ENCODE measurements at places on chromosomes 3 and 15. TPM values are rescaled to one million over a fixed set of nuclear protein-coding genes. Genes with fewer than 3 reads are reported as not detected.
A peak's percentile ranks its signal among the peaks of the same experiment; 100 is the strongest.

The CPN2 gene
- total RNA-seq: not detected

The MKRN2OS gene
- total RNA-seq: not detected

The IQCF5 gene
- total RNA-seq: not detected

The INSYN1 gene
- total RNA-seq: not detected

The TRPC1 gene
- 2.8 TPM for total RNA-seq

The SLC15A2 gene
- 1.8 TPM for total RNA-seq

The P2RY14 gene
- total RNA-seq: 1.2 TPM

GRCh38 chr3:126446791-126447190 is 28.9 kb downstream of the ZXDC start:
- peaks cover 3% of the 10 kb centered on the region for H3K4me1 ChIP-seq
- no peaks in the 10 kb centered on the region for H3K27me3 ChIP-seq
- no peak for DNase-seq
- H3K36me3 ChIP-seq: no peaks in the 10 kb centered on the region

DNA sequence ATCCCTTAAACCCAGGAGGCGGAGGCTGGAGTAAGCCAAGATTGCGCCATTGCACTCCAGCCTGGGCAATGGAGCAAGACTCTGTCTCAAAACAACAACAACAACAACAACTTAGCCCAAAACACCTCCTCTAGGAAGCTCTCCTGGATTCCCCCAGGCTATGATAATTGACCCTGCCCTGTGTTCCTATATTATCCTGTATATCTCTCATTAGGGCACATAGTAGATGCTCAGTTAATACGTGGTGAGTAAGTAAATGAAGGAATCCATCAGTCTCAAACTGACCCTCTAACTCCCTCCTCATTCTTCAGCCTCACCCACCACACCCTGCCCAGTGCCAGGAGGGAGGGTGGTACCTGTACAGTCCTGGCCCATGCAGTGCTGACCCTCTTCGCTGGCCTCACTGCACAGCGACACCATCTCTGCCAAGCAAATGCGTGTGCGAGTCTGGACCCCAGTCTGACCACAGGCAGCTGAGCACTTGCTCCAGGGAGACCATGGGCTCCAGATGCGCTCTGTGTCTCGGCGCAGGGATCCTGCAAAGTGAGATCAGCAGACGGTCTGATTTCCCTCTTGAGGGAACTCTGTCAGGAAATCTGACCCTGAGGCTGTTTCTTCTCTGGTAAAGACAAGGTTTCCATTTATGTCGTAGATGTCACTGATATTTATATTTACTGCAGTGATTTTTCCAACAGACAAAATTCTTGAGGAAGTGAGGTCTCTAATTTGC is 6.2 kb downstream of the CILP start:
- H3K4me1 ChIP-seq: no peaks in the 10 kb centered on the region
- H3K27ac ChIP-seq: no peak overlapping the region
- no peak for DNase-seq
- H3K36me3 ChIP-seq: no peaks in the 10 kb centered on the region

DNA sequence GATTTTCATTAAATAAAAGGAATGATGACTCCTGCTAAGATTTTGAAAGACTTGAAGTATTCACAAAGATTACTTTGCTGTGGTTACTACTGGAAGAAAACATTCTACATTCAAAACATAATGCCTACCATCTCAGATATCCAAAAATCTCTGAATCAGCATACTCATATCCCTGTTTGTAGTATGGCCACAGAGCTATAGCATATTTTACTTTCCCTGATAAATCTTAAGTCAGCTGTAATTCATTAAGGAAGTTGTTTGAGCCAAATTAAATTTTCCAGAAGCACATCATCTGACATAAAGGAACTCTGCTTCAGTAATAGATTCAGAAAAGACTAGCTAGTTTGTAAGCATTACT is 942.0 kb downstream of the ROBO1 start:
- DNase-seq: no peak
- H3K27ac ChIP-seq: no peak overlapping the region
- H3K4me1 ChIP-seq: no peaks in the 10 kb centered on the region
- no peak overlapping the region for H3K4me3 ChIP-seq
- H3K36me3 ChIP-seq: no peaks in the 10 kb centered on the region

DNA sequence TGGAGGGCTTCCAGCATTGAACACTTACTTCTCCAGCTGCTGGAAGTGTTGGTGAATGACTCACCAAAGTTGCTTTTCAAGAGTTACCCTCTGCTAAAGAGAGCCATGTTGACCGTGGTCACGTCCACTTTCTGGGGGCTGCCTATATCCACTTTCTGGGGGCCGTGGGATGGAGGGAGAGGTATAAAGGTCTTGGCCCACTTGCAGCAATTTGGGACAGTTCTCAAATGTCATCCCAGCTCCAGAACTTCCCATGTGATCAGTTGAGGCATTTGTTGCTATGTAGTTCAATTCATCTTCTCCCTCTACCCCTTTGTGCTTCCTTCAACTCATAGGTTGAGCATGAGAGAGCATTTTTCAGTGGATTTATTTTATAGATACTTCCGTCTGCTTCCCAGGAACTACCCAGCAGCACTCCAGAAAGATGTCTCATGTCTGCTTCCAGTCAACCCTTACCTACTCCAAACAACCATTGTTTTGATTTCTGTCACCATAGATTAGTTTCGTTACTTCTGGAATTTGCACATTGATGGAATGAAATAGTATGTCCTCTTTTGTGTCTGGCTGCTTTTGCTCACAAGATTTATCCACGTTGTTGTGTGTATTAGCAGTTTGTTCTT is 130.6 kb downstream of the TCF12 start:
- no peaks in the 10 kb centered on the region for H3K4me1 ChIP-seq
- H3K4me3 ChIP-seq: no peak overlapping the region
- H3K27ac ChIP-seq: no peak overlapping the region
- DNase-seq: no peak
- H3K27me3 ChIP-seq: peaks cover 2% of the 10 kb centered on the region

- no peaks in the 10 kb centered on the region for H3K36me3 ChIP-seq
- no peak overlapping the region for H3K4me3 ChIP-seq
- peaks cover 5% of the 10 kb centered on the region for H3K27me3 ChIP-seq
Observed at GRCh38 chr3:81470524-81471278, 290.7 kb downstream of the GBE1 start.

DNA sequence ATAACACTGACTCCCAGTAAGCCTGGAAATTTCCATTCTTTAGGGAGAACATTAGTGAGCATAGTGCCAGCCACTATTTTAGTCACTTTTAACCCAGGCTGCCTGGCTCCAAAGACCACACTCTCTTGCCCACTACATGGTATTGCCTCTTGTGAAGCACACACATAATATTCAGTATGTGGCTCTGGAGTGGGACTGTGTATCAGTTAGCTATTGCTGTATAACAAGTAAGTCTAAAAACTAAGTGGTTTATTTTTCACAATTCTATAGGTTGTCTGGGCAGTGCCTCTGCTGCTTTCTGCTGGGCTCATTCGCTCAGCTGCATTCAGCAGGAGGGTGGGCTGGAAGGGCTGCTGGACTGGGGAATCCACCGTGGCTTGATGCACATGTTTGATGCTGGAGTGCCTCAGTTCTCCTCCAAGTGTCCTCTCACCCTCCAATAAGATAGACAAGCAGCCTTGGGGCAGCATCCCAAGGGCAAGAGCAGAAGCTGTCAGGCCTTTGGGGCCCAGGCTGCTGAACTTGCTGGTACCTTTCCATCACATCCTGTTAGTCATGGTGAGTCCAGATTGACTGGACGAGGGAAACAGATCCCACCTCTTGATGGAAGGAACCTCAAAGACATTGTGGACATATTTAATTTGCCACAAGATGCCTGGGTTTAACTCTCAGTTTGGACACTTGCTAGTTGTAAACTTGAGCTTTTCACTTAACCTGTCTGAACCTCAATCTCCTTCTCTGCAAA is 66.6 kb upstream of the TLE3 start:
- H3K36me3 ChIP-seq: no peaks in the 10 kb centered on the region
- H3K4me3 ChIP-seq: no peak overlapping the region
- H3K27me3 ChIP-seq: peaks cover 8% of the 10 kb centered on the region

DNA sequence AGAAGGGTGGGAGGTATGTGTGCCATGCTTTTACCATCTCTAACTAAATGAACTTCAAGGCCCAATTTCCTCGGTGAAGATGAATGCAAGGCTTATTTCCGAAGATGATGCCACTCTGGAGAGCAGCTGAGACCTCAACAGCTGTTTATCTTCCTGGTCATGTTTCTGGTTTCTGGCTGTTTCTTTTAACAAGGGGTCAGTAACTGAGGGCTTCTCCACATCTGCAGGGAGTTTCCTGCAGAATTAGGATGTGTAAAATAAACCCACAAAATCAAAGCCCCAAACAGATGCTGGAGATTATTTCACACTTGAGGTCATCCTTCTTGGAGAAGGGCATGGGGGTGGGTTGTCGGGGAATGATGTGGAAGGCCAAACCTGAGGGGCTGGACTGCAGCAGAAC is 220.3 kb downstream of the THSD4 start:
- H3K27ac ChIP-seq: no peak overlapping the region
- peaks cover under 1% of the 10 kb centered on the region for H3K27me3 ChIP-seq
- no peaks in the 10 kb centered on the region for H3K36me3 ChIP-seq
- DNase-seq: no peak

DNA sequence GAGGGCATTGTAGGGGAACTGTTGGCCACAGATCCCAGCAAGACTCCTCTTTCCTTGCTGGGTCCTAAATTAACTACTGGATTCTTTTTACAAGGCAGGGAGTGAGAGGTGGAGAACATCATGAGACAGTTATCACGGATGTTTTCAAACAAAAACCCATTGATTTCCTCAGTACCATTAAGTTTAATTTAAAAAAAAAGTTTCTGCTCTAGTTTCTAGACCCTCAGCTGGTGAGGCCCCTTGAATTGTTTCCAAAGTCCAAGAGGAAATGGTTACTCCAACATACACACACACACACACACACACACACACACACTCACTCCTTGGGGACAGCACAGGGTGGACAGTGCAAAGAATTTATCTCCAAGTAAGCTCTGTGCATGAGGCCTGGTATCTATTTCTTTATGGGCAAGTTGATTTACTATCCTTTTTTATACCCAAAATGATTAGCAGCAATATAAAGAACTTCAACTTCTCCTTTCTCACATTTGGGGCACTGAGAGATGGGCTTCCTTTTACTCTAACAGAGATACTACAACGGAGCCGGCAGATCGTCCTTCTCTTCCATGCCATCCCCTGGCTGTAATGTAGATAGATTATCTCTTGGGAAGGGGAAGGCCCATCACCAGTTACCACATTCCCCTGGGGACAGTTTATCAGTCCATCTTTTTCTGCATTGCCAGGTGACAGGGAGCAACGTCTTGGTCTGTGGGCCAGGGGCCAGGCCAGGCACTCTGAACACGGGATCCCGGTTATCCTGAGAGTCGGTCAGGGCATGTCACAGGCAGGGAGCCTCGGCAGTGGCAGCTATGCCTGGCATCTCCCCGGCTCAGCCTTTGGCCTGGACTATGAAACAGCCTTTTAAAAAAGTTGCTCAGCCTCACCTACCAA is 54.7 kb downstream of the CORO2B start:
- H3K27ac ChIP-seq: no peak overlapping the region
- H3K4me1 ChIP-seq: no peaks in the 10 kb centered on the region
- H3K36me3 ChIP-seq: no peaks in the 10 kb centered on the region
- peaks cover 9% of the 10 kb centered on the region for H3K27me3 ChIP-seq
- no peak overlapping the region for H3K4me3 ChIP-seq

DNA sequence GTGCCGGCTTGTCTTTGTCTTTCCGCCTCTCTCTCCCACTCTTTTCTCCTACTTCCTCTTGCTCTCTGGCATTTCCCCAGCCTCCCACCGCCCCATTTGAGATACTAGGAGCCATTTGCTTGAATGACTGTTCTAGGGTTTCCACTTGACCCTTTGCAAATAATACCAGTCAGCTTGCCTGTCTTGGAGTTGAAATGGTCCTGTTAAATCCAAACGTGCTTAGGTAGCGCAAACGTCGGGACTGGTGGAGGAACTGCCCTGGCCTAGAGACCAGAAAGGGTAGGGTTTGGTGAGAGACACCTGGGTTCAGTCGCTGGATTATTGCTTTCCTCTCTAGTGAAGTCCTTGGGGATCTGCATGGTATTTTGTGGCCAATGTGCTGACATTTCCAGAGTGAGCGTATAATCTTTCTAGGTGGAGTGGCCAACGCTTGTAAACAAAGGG is 10.6 kb downstream of the ZIC1 start:
- H3K27me3 ChIP-seq: peaks cover 80% of the 10 kb centered on the region
- peaks cover 1% of the 10 kb centered on the region for H3K4me1 ChIP-seq
- no peak overlapping the region for H3K27ac ChIP-seq

DNA sequence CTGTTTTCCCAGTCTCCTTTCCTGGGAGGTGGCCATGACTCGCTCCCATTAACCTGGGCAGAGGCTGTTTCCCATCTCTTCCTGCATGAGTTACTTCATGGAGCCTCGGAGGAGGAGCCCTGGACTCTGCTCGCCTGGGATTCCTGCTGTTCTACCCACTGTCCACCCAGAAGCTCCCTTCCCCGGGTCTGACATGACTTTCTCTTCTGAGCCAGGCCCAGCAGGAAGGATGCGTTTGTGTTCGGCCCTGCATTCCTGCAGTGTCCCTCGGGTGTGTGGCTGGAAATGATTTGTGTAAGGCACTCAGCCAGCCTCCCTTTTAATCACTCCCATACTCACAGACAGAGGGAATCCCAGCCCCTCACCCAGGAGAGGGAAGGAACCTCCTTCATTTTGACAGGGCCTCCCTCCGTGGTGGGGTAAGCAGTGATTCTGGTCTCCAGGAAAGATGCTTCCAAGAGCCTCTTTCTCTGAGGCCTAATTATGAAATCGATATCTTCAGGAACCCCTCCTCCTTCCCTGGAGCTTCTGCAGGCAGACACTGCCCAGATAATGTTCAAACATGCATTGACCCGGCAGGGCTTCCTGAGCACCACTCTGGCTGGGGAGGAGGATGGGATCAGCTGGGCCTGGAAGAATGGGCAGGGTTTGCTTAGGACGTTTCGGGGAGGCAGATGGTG is 41.6 kb upstream of the DLG1 start:
- no peak overlapping the region for H3K4me3 ChIP-seq
- H3K4me1 ChIP-seq: peaks cover 3% of the 10 kb centered on the region
- DNase-seq: no peak
- no peak overlapping the region for H3K27ac ChIP-seq
- no peaks in the 10 kb centered on the region for H3K36me3 ChIP-seq

- no peaks in the 10 kb centered on the region for H3K36me3 ChIP-seq
- DNase-seq: no peak
- H3K4me1 ChIP-seq: no peaks in the 10 kb centered on the region
- no peak overlapping the region for H3K27ac ChIP-seq
- no peak overlapping the region for H3K4me3 ChIP-seq
Observed at GRCh38 chr3:99529265-99529664, 109.1 kb upstream of the COL8A1 start.

- H3K4me1 ChIP-seq: peaks cover 11% of the 10 kb centered on the region
- peaks cover 4% of the 10 kb centered on the region for H3K36me3 ChIP-seq
- peak overlapping the region; percentile 82 for H3K4me3 ChIP-seq
- peak overlapping the region; percentile 84 for H3K27ac ChIP-seq
Observed at GRCh38 chr3:115099134-115099985, 47.7 kb downstream of the ZBTB20 start.

- peak within 1 kb of the TSS; percentile 21 for H3K27ac ChIP-seq
- H3K4me1 ChIP-seq: peaks cover 13% of the 10 kb centered on the region
- peak; percentile 35 for DNase-seq
Observed at GRCh38 chr3:39809181-39809994, at the start of gene MYRIP. MYRIP (plus strand) TSS chr3:39809609; CDS start chr3:39900817, 91,208 bp downstream.

DNA sequence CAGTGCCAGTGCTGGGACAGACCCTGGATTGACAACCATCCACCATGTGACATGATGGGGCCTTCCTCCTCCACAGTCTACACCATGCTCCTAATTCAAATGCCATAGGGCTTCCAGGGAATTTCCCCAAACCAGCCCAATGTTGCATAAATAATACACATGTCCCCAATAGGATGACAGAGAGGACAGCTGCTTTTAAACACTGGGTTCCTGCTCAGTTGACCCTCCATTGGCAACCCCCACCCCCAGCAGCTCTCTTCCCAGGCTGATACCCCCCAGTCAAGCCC is 28.3 kb upstream of the ATP2B2 start:
- H3K4me1 ChIP-seq: no peaks in the 10 kb centered on the region
- H3K27me3 ChIP-seq: peaks cover 19% of the 10 kb centered on the region
- no peak for DNase-seq
- no peaks in the 10 kb centered on the region for H3K36me3 ChIP-seq

All from activated naive CD8-positive, alpha-beta T cell treated with anti-CD3 and anti-CD28 coated beads, Interleukin-2, amount 10 ng/mL, durations not matched to agents 7 days and 5 days (primary cell).